Activated naive CD4-positive, alpha-beta T cell treated with anti-CD3 and anti-CD28 coated beads for 36 hours (primary cell): ENCODE measurements at places on chromosomes 4 and X.

GRCh38 chr4:80265571-80266252 lies 752 bp upstream of the FGF5 start:
- no peak for DNase-seq

DNA sequence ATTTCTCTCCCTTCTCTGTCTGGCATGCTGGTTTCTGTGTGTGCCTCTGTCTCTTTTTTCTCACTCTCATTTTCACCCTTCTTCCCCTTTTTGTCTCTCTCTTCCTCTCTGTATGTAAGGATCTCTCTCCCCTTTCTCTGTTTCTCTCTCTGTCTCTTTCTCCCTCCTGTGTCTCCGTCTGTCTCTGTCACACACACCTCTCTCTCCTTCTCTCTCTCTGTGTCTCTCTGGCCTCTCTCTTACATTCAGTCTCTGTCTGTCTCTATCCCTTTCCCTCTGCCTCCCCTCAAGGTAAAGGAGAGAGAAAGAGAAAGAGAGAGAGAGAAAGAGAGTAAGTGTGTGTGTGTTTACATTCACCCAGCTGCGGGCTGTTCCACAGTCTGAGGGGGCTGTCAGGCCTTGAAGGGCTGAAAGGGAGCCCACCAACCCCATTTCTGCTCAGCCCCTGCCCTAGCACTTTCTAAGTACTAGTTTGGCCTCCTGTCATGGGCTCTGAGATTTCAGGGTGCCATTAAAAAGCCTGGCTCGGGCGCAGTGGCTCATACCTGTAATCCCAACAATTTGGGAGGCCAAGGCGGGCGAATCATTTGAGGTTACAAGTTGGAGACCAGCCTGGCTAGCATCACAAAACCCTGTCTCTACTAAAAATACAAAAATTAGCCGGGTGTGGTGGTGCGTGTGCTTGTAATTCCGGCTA lies 9.6 kb upstream of the TSPYL2 start:
- no peak for DNase-seq

GRCh38 chrX:148380650-148381561 lies 119.5 kb upstream of the AFF2 start:
- DNase-seq: peak; percentile 67

GRCh38 chr4:19329631-19330030 lies 922.1 kb upstream of the SLIT2 start:
- DNase-seq: no peak

- no peak for DNase-seq
Measured at GRCh38 chrX:132207996-132208395, 11.3 kb downstream of the RAP2C start.

- peak; percentile 25 for DNase-seq
Measured at GRCh38 chrX:70444326-70444945, at the start of gene DLG3. Gene DLG3, plus strand, starts transcription at chrX:70444835. Its CDS starts 367 bp downstream, at chrX:70445202.

DNA sequence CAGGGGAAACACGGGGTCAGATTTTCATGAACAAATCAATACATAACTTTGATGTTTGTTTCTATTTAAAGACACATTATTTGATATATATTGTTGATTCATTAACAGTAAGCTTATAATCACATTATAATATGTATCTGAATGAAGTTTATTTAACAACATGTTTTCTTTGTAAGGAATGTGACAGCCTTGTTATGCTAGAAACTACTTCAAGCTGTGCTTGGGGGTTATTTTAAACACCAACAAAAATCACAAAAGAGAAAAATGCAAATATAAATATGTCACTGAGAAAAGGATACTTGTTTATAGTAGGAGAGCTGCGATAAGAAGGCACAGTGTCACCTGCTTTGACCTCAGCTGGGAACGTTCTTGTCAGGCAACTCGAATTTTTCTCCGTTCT lies 354.6 kb upstream of the AGA start:
- no peak for DNase-seq

- DNase-seq: no peak
Measured at GRCh38 chr4:131348263-131348662, 1800.8 kb upstream of the PCDH10 start.

- DNase-seq: no peak
Measured at GRCh38 chr4:38188631-38189101, 228.5 kb downstream of the PTTG2 start.

GRCh38 chrX:6021316-6022091 lies 207.2 kb downstream of the NLGN4X start:
- DNase-seq: peak; percentile 41

GRCh38 chr4:5742968-5743367 lies 32.0 kb downstream of the EVC start:
- no peak for DNase-seq

- no peak for DNase-seq
Measured at GRCh38 chrX:124230655-124231450, 101.6 kb upstream of the TEX13D start.

- peak; percentile 6 for DNase-seq
Measured at GRCh38 chr4:57037982-57038604, 59.4 kb downstream of the POLR2B start.

DNA sequence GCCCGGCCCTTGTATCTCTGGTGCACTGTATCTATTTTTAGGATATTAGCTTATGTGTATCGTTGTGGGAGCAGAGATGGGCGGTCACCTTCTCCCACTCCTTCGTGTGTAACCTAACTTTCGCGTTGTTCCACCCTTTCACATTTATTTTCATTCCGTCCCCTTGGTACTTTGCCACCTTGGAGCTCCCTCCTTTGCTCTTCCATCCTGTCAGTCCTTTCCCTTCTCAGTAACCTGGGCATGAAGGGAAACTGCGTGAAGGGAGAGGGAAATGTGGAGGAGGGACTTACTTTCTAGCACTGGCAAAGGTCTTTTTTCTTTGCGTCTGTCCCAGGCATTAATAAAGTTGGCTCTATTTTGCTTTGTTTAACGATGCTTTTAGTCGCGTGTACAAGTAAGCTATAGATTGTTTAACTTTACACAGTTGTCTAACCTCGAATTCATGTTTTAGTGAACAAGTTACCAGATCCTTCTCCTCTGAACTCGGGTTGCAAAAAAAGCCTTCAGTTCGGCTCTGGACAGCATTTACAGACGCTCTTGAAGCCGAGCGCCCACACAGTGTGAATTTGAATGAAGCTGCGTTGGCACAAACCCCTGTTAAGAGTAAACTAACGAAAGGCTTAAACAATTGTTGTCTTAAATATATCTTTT lies 3.9 kb downstream of the PCDH10 start:
- no peak for DNase-seq

DNA sequence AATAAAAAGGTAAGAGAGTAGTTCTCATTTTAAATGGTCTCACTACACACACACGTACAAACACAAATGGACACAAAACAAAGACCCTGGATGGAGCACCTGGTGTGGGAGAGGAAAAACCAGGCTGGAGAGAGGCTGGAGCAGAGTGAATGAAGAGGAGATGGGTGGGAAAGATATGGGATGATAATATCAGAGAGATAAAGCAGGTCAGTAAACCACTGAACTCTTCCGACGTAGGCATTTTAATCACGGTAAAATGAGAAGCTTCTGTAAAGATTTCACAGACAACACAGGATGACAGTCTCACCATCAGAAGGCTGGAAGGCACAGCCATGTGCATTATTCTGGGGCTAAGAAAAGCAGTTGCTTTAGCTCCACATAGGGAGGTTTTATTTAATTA lies 532.8 kb downstream of the KCNIP4 start:
- DNase-seq: no peak

- no peak for DNase-seq
Measured at GRCh38 chr4:76991161-76991660, 41.7 kb downstream of the SEPTIN11 start.

GRCh38 chr4:25930731-25931354 lies 16.8 kb downstream of the SMIM20 start:
- DNase-seq: no peak

DNA sequence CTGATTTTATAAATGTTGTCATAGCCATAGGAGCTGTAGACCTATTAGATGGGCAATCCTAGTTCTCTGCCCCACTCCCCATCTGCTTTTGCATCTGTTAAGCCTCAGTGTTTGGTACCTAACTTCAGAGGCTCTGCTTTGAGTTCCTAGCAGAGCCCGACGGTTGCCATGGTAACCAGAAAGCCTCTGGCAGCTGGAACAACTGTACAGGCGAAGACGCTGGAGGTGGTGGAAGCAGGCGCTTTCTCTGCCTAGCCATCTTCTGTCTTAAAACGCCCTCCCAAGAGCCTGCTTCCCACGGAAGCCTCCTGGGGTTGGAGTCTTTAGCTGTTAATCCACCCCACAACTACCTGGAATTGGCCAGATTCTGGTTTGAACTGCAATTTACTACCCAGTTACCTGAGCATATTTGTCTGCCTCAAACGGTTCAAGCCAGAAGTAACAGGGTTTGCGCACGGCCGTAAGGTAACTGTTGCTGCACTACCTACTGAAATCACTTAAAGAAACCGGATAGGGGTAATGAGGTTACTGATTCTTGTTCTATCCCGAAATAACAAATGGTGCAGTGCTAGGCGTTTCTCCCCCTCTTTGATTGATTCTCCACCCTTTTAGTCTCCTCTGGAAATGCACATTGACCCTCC lies 1.0 kb upstream of the GABRG1 start:
- no peak for DNase-seq

DNA sequence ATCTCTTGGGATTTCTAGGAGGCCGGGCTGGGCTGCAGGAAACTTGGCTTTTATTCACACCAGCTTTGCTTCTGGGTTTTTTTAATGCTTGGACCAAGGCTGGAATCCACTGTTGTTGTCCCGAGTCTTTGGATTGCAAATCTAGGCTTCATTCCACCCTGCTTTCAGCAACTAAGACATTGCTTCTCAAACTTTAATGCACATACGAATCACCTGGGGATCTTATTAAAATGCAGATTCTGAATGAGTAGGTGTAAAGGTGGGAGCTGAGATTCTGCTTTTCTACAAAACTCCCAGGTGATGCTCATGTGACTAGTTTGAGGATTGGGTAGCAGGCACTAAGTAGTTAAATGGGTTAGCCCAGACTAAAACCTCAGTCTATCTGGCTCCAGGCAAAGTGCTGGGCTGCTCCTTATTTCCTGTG lies 39.2 kb upstream of the GPC4 start:
- no peak for DNase-seq

GRCh38 chrX:138928737-138929459 lies 217.4 kb upstream of the FGF13 start:
- no peak for DNase-seq

- DNase-seq: no peak
Measured at GRCh38 chr4:6962211-6963041, 52.8 kb downstream of the TBC1D14 start.

DNA sequence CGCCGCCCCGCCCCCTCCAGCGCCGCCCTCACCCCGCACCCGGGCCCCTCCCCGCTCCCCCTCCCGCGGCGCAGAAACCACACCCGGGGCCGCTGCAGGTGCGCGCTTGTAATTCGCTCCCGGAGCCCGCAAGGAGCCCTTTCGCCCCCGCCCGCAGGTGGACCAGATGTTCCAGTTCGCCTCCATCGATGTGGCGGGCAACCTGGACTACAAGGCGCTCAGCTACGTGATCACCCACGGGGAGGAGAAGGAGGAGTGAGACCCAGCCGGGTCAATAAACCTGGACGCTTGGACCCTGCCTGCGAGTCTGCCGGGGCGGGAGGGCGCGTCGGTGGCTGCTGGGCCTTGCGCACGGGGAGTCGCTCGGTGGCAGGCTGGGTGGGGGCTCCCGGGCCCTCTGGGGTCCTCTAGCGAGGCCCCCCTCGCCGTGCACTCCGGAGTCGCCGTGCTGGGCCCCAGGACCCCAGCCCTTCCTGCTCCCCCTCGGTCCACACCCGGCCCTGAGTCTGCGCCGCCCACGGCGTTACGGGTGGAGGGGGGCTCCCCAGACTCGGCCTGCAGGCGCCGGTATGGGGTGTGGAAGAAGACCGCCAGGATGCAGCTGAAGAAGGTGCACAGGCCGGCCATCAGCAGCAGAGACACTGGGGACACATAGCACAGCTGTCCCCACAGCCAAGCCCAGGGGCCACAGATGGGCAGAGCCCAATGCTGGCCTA lies 7.1 kb downstream of the SLC49A3 start:
- DNase-seq: no peak

DNA sequence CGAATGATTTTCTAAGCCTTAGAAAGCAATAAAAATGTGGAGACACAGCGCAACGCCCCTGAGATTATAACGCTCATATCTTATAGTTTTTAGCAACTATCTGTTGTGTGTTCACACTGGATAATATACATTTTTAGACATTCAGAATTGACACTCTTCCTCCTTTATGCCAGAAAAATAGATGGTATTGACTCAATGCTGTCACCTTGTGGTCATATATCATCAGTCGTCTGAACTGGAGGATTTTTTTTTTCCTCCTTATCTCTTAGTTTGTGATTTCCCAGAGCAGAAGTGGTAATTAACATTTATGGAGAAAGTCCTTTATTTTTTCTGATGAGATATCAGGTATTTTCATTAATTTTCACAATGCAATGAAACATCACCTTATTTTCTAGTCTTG lies 759.6 kb downstream of the RAB28 start:
- no peak for DNase-seq

- DNase-seq: no peak
Measured at GRCh38 chrX:40688929-40689328, 41.6 kb upstream of the CXorf38 start.

- DNase-seq: no peak
Measured at GRCh38 chr4:15254236-15254880, 173.5 kb upstream of the C1QTNF7 start.
